ENCODE measurements at places on chromosomes 7 and 10. TPM values are rescaled to one million over a fixed set of nuclear protein-coding genes. Genes with fewer than 3 reads are reported as not detected.

Gene MLLT10
- 55.5 TPM for total RNA-seq

Gene ADRB1
- 3.2 TPM for total RNA-seq

Gene CAV1
- total RNA-seq: 74.4 TPM

DNA sequence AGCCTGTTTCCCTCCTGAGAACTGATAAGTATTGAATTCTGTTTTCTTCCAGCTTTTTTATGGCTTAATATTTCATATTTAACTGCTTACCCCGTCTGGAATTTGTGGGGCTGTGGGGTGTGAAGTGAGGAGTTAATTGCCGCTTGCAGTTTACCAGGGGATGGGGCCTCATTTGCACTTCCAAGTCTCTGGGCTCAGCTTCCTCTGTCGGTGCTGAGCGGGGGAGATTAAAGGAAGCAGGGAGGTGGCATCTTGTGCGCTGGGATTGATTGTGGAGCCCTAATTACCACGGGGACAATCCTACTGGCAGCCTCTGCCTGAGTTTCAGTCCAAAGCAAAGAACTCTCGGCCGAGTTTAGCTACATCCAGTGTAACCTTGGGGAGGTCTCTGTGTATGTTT, 33.4 kb downstream of the ELFN1 start:
- no peak for DNase-seq

DNA sequence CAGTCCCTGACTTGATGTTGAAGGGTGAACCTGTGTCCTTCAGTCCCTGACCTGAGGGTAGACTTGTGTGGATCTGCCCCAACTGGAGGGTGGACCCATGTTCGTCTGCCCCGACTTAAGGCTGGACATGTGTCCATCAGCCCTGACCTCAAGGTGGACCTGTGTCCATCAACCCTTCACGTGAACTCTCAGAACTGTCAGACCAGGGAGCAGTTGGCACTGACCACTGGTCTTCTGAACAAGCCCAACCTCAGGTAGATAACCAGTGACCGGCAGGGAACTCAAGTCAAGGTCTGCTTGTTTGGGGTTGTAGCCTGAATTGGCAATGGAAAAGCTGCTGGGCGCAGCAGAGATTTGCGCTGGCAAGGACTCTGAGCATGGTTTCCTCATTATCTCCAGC, 96.5 kb downstream of the ADCY1 start:
- DNase-seq: no peak

- DNase-seq: no peak
These were observed 187.2 kb downstream of the VTI1A start for GRCh38 chr10:112634096-112634830.

- DNase-seq: no peak
These were observed 71.1 kb downstream of the ATRNL1 start for GRCh38 chr10:115164220-115164619.

DNA sequence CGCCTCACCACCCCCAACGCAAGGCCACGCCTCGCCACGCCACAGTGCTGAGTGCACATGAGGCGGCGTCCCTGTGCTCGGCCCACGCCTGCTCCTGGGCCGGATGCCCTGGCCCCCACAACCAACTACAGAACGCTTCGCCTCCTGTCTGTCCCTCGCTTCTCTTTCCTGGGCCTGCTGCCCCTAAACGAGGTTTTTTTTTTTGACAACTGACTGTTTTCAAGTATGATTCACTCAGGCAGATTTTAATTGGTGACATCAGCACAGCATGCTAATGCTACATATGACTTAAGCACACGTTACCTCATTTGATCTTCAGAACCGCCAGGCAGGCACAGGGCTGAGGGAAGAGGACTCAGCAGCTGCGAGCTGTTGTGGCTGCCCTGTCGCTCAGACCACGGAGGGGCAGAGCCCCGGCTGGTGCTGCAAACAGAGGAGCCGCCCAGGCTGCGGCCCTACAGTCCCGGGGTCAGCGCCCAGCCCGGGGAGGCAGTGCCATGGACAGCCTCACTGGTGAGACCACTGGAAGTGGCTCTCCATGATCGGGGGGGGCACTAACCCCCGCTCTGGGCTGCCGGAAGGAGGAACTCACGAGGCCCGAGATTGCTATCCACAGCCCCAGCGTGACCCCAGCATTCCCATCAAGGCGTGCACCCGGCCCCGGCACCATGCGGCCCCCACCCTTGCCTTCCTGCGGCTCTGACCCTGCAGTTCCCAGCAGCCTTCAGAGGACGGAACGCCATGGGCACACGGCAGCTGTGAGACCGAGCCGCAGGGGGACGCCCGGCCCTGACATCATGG, 212.8 kb downstream of the MAD1L1 start:
- DNase-seq: no peak

GRCh38 chr10:29322918-29323317, 34.0 kb downstream of the LYZL1 start:
- no peak for DNase-seq

GRCh38 chr10:11949152-11949551, 93.5 kb downstream of the UPF2 start:
- no peak for DNase-seq

GRCh38 chr10:68077026-68077425, 1.9 kb upstream of the HERC4 start:
- DNase-seq: no peak

DNA sequence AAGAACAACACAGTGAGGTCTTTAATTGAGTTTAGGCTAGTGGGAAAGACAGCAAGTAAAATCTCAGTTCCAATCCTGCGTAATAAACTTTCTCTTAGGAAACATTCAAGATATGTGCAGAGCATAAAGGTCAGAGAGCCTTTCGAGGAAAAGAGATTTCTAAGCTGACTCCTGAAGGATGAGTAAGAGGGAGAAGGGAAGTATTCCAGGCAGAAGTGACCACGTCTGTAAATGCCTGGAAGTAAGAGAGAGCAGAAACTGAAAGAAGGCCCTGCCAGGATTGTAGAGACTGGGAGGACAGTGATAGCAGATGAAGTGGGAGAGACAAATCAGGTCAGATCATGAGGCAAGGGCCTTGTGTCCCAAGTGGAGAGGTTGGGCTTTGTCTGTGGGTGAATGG, 41.8 kb downstream of the PNLIPRP3 start:
- no peak for DNase-seq

Measured in spinal cord (tissue), 10 donors.